Osteoblast (primary cell): ENCODE measurements at places on chromosomes 4 and X.

DNA sequence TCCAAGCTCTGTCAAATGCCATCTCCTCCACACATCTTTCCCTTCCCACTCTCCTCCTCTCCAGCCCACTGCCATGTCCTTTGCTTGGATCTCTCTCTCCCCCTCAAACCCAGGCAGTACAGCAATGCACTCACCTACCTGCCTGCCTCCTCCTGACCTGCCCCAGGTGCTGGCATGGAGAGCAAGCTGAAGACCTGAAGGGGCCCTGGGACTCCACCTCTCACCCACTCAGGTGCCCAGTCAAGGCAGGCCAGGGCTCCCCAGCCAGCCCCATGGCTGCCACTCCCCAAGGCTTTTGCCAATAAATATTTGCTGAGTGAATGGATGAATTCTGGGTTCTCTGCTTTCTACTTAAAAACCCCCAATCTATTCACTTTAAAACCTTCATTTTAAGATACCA lies 12.6 kb upstream of the PHKA2 start:
- DNase-seq, result no peak

DNA sequence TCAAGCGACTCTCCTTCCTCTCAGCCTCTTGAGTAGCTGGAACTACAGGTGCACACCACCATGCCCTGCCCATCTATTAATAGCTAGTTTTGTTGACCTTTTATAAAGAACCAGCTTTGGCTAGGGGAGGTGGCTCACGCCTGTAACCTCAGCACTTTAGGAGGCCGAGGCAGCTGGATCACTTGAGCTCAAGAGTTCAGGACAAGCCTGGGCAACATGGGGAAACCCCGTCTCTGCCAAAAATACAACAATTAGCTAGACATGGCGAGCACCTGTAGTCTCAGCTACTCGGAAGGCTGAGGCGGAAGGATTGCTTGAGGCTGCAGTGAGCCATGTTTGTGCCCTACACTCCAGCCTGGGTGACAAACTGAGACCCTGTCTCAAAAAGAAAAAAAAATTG lies 2.7 kb downstream of the TKTL1 start:
- DNase-seq, result no peak

DNA sequence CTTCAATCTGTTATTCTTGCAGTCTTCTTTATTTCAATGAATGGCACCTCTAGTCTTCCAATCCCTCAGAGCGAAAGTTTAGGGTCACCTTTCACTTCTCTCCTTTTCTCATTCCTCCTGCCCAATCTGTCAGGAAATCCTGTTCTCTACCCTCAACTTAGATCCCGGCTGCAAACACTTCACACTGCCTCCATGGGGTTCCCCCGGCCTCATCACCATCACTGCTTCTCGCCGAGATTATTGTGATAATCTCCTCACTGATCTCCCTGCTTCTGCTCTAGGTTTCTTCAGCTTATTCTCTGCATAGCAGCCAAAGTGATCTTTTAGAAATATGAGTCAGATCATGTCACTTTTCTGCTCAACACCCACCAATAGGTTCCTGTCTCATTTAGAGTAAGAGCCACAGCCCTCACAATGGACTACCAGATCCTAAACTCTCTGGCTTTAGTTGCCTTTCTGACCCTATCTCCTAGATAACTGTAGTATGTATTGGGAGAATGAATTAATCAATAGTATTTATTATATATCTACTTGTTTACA lies 43.6 kb upstream of the TBC1D9 start:
- DNase-seq, result no peak

- no peak for DNase-seq
These were observed 44.8 kb downstream of the HMGB2 start for GRCh38 chr4:173289353-173289727.

GRCh38 chr4:175460414-175460813 lies 351.6 kb downstream of the GPM6A start:
- DNase-seq, result no peak

- no peak for DNase-seq
These were observed 30.4 kb downstream of the ADH7 start for GRCh38 chr4:99404595-99405287.

- DNase-seq, result no peak
These were observed 72.2 kb downstream of the BLTP1 start for GRCh38 chr4:122224348-122224747.

DNA sequence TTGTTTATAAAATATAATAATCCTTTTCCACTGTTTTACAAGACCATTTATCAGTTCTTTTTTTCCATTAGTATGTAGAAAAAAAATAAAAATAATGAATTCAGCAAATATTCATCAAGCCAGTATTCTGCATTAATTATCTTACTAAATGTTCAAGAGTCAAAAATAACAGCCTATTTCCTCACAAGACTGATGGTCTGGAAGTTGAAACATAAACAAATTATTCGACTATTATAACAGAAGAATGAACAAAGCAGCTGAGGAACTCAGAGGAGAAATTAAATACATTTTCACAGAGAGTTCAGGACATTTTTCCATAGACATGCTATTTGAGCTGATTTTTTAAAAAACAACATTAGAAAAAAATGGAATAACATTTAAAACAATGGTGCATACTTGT lies 2594.8 kb downstream of the ARAP2 start:
- no peak for DNase-seq

GRCh38 chr4:182235021-182235795 lies 8.0 kb upstream of the TENM3 start:
- no peak for DNase-seq

- DNase-seq, result no peak
These were observed 4.5 kb downstream of the DDX60L start for GRCh38 chr4:168475745-168476144.

GRCh38 chrX:40720792-40721191 lies 14.6 kb downstream of the MED14 start:
- DNase-seq, result no peak

DNA sequence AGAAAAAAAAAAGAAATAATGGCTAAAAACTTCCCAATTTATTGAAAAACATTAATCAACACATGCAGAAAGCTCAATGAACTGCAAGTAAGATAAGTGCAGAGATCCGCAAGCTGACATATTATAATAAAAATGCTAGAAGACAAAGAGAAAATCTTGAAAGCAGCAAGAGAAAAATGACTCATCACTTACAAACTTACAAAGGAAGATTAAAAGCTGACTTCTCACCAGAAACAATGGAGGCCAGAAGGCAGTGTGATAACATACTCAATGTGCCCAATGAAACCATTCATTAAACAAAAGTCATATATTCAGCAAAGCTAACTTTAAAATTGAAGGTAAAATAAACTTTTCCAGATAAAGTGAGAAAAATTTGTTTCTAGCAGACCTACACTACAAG lies 7.3 kb upstream of the BRWD3 start:
- DNase-seq, result no peak

- no peak for DNase-seq
These were observed 27.9 kb upstream of the SPP1 start for GRCh38 chr4:87947381-87948160.

GRCh38 chr4:123325241-123325681 lies 71.3 kb upstream of the SPRY1 start:
- no peak for DNase-seq

DNA sequence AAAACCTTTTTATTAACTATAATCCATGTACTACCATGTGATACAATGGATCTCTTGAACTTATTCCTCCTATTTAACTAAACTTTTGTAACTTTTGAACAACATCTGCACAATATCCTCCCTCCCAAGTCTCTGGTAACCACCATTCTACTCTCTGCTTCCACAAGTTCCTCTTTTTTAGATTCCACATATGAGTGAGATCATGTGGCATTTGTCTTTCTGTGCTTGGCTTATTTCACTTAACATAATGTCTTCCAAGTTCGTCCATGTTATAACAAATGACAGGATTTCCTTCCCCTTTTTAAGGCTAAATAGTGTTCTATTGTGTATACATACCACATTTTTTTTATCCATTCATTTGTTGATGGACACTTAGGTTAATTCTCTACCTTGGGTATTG lies 28.1 kb downstream of the DCAF8L1 start:
- no peak for DNase-seq

- DNase-seq, result peak; percentile 22
These were observed 13.8 kb downstream of the CCDC22 start for GRCh38 chrX:49249071-49249470.

- no peak for DNase-seq
These were observed 25.5 kb downstream of the PDLIM5 start for GRCh38 chr4:94477227-94477626.

GRCh38 chrX:31091819-31092218 lies 20.0 kb upstream of the FTHL17 start:
- no peak for DNase-seq

DNA sequence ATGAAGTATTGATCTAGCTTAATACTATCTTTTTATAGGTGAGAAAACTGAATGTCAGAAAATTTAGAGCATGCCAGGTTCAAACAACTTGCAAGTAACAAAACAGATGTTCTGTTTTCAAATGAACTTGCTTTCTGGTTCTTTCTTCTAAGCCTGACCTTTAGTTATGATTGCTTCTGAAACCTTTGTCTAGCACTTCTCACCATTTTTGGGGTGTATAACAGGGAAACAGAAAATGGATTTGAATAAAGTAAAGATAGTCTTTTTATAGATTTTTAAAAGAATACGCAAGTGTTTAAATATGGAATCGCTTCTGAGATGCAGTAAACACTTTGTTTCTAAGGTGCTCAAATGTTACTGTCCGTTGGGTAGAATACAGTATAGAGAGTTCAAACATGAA lies 687.2 kb upstream of the CPEB2 start:
- DNase-seq, result no peak

- DNase-seq, result no peak
These were observed 1.6 kb downstream of the STK32B start for GRCh38 chr4:5052726-5053425.

GRCh38 chr4:147076179-147076578 lies 130.5 kb upstream of the TTC29 start:
- DNase-seq, result no peak

DNA sequence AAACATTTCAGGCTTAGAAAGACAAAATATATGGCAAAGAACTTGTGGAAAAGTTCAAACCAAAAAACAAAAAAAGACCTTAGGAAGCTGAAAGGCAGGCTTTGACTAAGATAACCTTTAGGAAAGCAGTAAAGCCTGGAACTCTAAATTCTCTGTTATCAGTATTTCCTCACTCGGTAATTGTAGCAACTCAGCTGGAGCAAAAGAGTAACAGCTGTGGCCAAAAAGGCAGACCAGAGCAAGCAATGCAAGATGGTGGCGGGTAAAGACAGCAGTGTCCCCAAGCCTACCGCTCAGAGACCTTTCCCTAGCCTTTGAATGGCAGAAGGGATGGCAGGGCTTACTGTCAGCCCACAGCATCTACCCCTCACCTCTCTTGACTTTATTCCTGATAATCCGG lies 63.1 kb upstream of the KLHL13 start:
- no peak for DNase-seq
